ENCODE measurements at places on chromosomes 16 and 17.

GRCh38 chr17:13273806-13274205 lies 256.0 kb upstream of the ELAC2 start:
- no peak overlapping the region for H3K4me3 ChIP-seq
- H3K4me1 ChIP-seq: no peaks in the 10 kb centered on the region
- no peak for DNase-seq
- peaks cover 31% of the 10 kb centered on the region for H3K27me3 ChIP-seq
- H3K36me3 ChIP-seq: no peaks in the 10 kb centered on the region
- no peak overlapping the region for H3K27ac ChIP-seq

GRCh38 chr17:57276621-57277020 lies 20.3 kb downstream of the MSI2 start:
- H3K36me3 ChIP-seq: peaks cover 36% of the 10 kb centered on the region
- H3K27me3 ChIP-seq: no peaks in the 10 kb centered on the region
- H3K27ac ChIP-seq: no peak overlapping the region
- no peak for DNase-seq
- peaks cover 4% of the 10 kb centered on the region for H3K4me1 ChIP-seq
- no peak overlapping the region for H3K4me3 ChIP-seq

- H3K27me3 ChIP-seq: no peaks in the 10 kb centered on the region
- H3K27ac ChIP-seq: peak overlapping the region; percentile 99
- DNase-seq: peak; percentile 99
These were observed 27.8 kb upstream of the ITGA3 start for GRCh38 chr17:50027881-50028735.

- H3K27ac ChIP-seq: no peak overlapping the region
- DNase-seq: no peak
- H3K4me1 ChIP-seq: no peaks in the 10 kb centered on the region
- no peak overlapping the region for H3K4me3 ChIP-seq
- H3K36me3 ChIP-seq: peaks cover 69% of the 10 kb centered on the region
These were observed 79.6 kb downstream of the BRIP1 start for GRCh38 chr17:61783556-61784304.

- H3K27me3 ChIP-seq: no peaks in the 10 kb centered on the region
- no peak for DNase-seq
- no peak overlapping the region for H3K4me3 ChIP-seq
- peaks cover 90% of the 10 kb centered on the region for H3K36me3 ChIP-seq
These were observed 16.2 kb downstream of the SNN start for GRCh38 chr16:11684231-11685025.

Measured in RWPE2 (cell line).